Spinal cord (tissue), 10 donors: ENCODE measurements at places on chromosomes 6 and 20. TPM values are rescaled to one million over a fixed set of nuclear protein-coding genes. Genes with fewer than 3 reads are reported as not detected.

DNA sequence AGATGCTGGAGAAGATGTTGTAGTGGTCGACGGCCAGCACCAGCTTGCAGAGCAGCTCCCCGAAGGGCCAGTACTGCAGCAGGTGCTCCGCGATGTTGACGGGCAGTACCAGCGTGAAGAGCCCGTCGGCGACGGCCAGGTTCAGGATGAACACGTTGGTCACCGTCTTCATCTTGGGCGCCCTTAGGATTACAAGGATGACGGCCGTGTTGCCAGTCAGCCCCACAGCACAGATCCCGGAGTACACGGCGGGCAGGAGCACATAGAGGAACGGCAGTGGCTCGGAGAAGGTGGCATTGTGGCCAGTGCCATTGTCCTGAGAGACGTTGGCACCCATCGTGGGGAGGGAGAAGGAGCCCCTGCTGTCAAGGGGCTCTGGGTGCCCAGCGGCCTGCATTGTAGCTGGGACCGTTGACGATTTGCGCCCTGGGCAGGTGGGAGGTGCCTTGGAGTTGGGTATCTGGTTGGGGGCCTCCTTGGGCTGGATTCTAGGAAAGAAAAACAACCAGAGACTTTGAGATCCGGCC lies 867 bp downstream of the NPBWR2 start:
- no peak for DNase-seq

- no peak for DNase-seq
Measured at GRCh38 chr6:88380618-88381288, 214.6 kb upstream of the CNR1 start.

The EEF1A1 gene
- 11,648 TPM for total RNA-seq

The RIPPLY2 gene
- 11.4 TPM for total RNA-seq

The LGSN gene
- total RNA-seq = 0.39 TPM

DNA sequence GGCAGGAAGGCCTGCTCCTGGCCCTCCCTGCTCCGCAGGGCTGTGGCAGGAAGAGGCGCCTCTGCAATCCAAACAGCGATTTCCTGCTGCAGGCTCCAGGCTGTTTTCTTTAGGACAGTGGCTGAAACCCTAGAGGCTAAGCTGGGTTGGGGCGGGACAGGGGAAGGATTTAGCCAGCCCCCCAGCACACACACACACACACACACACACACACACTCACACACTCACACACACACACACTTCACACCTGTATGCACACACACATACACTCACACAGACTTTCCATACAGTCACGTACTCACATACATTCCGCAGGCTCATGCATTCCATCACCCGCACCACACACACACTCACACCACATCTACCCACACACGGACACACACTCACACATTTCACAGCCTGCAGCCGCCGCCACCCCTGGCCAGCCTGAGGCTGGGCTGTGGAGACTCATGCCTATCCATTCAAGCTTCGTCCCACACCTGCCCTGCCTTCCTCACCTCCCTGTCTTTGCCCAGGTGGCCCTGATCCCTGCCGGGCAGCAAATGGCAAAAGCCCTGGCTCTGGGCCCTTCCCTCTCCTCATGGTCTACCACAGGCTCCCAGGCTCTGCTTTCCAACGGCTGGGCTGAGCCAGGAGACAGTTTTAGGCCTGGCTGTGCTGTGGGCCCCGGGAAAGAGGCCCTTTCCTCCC lies 17.9 kb downstream of the MDFI start:
- DNase-seq = no peak

- no peak for DNase-seq
Measured at GRCh38 chr6:92753956-92754355, 665.4 kb downstream of the EPHA7 start.

DNA sequence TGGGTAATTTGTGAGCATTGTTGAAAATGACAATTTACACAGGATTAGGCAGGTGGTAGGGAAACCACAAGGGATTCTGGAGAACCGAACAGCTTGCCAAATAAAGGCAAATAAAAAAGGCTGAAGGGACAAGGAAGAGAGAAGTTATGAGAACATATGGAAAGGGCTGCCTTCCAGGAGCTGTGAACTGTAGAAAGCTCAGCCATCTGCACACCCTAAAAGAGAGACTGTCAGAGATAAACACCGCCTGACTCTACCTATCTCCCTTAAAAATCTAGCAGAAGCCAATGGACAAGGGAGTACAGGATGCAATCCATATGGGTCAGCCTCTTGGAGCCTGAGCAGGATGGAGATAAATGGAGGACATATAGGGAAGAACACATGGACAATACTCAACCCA lies 12.7 kb upstream of the SLC17A1 start:
- peak; percentile 13 for DNase-seq

The CABLES2 gene
- 6.2 TPM for total RNA-seq
